Hair follicle dermal papilla cell (primary cell): ENCODE measurements at places on chromosomes 7 and 10. TPM values are rescaled to one million over a fixed set of nuclear protein-coding genes. Genes with fewer than 3 reads are reported as not detected.

MTERF1 gene
- total RNA-seq, result 10.1 and 13.0 TPM in 2 replicates

IFIT1B gene
- total RNA-seq, result under 0.01 TPM in 1 of 2 replicates, not detected in the other

SOSTDC1 gene
- total RNA-seq, result 0.32 and 0.73 TPM in 2 replicates

ENTPD1 gene
- total RNA-seq, result 0.24 and 0.32 TPM in 2 replicates

TDRD1 gene
- 3.3 and 4.7 TPM in 2 replicates for total RNA-seq

GPR22 gene
- under 0.01 TPM in 1 of 2 replicates, not detected in the other for total RNA-seq

PLAC9 gene
- total RNA-seq, result 17.2 and 21.5 TPM in 2 replicates

PODXL gene
- 2.4 TPM in 2 replicates for total RNA-seq

LIPN gene
- not detected in 2 replicates for total RNA-seq

FAM180A gene
- 33.4 and 34.4 TPM in 2 replicates for total RNA-seq

ZNF735 gene
- total RNA-seq, result not detected in 2 replicates

KLF14 gene
- 0.12 TPM in 1 of 2 replicates, not detected in the other for total RNA-seq

FGL2 gene
- total RNA-seq, result 0.16 and 0.49 TPM in 2 replicates

BHLHA15 gene
- not detected in 2 replicates for total RNA-seq

HMX2 gene
- total RNA-seq, result not detected in 2 replicates

ASZ1 gene
- not detected in 2 replicates for total RNA-seq

PRSS2 gene
- not detected in 2 replicates for total RNA-seq

CUTC gene
- 13.7 and 15.1 TPM in 2 replicates for total RNA-seq

SSC4D gene
- total RNA-seq, result 0.32 and 1.2 TPM in 2 replicates

ST8SIA6 gene
- not detected in 2 replicates for total RNA-seq

FIS1 gene
- total RNA-seq, result 88.1 and 118 TPM in 2 replicates

FGFR2 gene
- total RNA-seq, result 23.0 and 24.2 TPM in 2 replicates

OGDHL gene
- total RNA-seq, result 0.16 and 1.5 TPM in 2 replicates

CNPY1 gene
- total RNA-seq, result not detected in 2 replicates

FAM24B gene
- 1.9 and 4.1 TPM in 2 replicates for total RNA-seq

NXPH1 gene
- total RNA-seq, result not detected in 2 replicates

SLC13A1 gene
- not detected in 2 replicates for total RNA-seq

SFTPA1 gene
- not detected in 2 replicates for total RNA-seq

AKR1C2 gene
- total RNA-seq, result 36.7 and 46.4 TPM in 2 replicates

NPY4R2 gene
- 0.16 TPM in 1 of 2 replicates, not detected in the other for total RNA-seq
